ENCODE measurements at places on chromosomes 12 and 14.
A peak's percentile ranks its signal among the peaks of the same experiment; 100 is the strongest.

- no peak for DNase-seq
Measured at GRCh38 chr12:79063258-79063657, 198.7 kb downstream of the SYT1 start.

DNA sequence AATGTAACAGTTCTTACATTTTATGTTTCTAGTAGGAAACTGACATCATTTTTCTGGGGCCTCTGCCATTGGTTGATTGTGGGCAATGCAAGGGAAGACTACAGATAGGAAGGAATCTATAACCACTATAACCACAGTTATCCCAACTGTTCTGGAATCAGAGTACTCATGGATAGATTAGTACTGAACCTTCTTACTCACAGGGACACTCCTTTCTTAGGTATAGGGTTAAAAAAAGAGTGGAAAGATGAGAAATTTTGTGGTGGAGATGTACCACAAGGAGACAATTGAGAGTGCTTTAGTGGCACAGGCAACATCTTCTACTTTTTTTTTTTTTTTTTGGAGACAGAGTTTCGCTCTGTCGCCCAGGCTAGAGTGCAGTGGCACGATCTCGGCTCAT lies 21.0 kb downstream of the TMEM116 start:
- no peak for DNase-seq

DNA sequence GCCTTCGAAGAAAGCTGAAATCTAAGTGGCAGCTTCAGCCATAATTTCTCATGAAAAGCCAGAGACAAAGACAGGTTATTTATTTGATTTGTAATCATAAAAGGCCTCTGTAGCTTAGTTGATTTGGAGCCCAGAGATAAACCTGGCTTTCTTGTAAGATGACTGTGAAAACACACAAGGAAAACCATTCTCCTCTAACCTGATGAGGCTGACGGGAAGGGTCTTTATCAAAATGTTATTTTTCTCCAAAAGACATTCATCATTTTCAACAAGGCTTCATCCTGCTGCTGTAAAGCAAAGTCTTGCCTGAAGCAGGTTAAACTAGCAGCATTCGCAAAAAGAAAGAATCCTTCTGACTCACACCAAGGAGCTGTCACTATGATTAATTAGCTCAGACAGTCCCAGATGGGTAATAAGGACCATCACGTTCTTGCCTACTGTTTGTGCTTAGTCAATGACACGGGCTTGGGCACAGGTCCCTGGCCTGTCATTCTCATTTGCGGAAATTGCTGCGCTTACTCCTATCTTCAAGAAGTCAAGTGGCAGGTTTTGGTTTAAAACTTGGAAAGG lies 286.6 kb downstream of the C12orf75 start:
- no peak for DNase-seq

- DNase-seq: no peak
Measured at GRCh38 chr12:109288571-109288970, 20.5 kb downstream of the FOXN4 start.

- DNase-seq: no peak
Measured at GRCh38 chr12:120047072-120047471, 58.0 kb downstream of the BICDL1 start.

DNA sequence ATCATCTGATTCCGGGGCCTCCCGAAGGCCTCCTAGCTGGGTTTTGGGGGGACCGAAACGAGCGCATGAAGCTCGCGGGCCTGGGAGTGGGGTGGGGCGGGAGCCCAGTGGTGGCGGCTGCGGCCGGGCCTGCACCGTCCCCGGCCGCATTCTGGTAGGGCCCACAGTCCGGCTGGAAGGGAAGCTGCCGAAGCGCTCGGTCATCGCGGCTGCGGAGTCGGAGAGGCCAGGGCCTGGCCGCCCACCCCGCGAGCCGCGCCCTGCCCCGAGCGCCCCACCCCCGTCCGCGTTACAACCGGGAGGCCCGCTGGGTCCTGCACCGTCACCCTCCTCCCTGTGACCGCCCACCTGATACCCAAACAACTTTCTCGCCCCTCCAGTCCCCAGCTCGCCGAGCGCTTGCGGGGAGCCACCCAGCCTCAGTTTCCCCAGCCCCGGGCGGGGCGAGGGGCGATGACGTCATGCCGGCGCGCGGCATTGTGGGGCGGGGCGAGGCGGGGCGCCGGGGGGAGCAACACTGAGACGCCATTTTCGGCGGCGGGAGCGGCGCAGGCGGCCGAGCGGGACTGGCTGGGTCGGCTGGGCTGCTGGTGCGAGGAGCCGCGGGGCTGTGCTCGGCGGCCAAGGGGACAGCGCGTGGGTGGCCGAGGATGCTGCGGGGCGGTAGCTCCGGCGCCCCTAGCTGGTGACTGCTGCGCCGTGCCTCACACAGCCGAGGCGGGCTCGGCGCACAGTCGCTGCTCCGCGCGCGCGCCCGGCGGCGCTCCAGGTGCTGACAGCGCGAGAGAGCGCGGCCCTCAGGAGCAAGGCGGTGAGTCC lies at the start of gene KLC1:
Gene KLC1 (plus strand): TSS at position 528 of the 819 bp plus-strand sequence. CDS start 25,354 bp downstream, outside the sequence.
- no peak for DNase-seq

GRCh38 chr12:130342842-130343241 lies 5.2 kb downstream of the PIWIL1 start:
- DNase-seq: no peak

- DNase-seq: no peak
Measured at GRCh38 chr14:35539969-35540368, 6.0 kb downstream of the INSM2 start.

DNA sequence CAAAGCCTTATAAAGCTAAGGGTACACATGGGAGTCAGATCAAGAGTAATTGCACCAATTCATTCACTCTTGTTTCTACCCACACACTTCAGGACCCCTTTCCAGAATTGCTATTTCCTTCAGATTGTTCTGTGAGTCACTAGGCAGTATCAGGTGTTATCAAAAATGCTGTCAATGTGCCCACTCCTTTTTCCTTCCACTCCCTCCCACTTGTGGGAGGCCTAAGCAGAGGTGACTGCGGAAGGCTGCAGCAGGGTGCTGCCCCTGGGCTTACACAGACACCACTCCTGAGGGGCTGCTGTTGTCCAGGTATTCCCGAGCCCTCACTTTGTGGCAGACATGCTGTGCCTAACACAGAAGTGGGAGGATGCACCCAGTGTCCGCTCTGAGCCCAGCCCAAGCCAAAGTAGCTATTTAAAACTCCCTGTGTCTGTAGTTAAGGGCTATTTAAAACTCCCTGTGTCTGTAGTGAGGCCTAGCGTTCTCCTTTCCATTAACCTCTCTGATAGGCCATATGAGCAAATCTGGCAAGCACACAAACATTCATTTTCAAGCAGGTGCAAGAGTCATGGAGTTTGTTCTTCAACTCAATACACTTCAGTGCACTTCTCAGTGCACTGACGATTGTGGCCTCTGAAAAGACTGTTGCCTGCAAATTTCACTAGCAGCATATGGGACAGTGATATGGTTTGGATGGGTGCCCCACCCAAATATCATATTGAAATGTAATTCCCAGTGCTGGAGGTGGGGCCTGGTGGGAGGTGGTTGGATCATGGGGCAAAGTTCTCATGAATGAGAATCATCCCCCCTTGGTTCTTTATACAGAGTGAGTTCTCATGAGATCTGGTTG lies 117.8 kb downstream of the PHLDA1 start:
- no peak for DNase-seq

DNA sequence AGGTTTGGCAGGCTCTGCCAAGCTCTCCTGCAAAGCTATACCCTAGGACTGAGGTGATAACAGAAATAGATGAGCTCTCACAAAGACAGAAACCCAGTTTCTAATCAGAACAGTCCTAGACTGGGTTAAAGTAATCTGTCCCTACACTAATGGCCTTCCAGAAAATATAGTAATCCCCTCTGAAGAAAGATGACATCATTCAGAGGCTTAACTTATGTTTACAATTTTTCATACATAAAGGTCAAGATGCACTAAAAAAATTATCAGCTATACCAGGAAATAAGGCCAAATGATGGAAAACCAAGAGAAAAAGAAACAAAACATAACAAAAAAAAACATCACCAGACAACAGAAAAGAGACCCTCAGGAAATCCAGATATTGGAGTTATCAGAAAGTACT lies 4.9 kb upstream of the WASHC4 start:
- no peak for DNase-seq

GRCh38 chr12:101743724-101744472 lies 4.6 kb upstream of the SYCP3 start:
- DNase-seq: no peak

DNA sequence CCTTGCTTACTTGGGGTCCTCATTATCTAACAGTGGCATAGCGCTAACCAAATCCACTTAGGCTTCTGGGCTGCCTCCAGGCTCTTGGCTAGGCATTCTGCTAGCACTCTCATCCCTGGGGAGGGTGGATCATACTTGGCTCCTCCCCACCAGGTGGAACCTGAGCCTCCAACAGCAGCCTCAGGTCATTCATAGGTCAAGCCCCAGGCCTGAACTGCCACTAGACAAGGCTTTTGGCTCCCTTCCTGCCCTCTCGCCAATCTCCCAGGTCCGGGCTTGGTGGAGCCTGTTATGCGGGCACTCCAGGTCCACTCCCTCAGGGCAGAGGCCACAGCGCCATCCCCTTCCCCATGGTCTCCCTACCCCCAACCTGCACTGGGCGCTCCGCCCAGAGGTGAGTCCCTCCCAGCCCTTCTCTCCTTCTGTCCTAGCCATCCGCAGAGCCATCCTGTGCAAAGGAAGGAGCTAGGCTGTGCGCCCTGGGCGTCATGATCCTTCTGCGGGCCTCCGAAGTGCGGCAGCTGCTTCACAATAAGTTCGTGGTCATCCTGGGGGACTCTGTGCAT lies 154.9 kb upstream of the AMIGO2 start:
- DNase-seq: no peak

GRCh38 chr12:48813465-48814261 lies 4.6 kb upstream of the CACNB3 start:
- no peak for DNase-seq

GRCh38 chr14:103867523-103867953 lies 20.2 kb upstream of the PPP1R13B start:
- DNase-seq: no peak

DNA sequence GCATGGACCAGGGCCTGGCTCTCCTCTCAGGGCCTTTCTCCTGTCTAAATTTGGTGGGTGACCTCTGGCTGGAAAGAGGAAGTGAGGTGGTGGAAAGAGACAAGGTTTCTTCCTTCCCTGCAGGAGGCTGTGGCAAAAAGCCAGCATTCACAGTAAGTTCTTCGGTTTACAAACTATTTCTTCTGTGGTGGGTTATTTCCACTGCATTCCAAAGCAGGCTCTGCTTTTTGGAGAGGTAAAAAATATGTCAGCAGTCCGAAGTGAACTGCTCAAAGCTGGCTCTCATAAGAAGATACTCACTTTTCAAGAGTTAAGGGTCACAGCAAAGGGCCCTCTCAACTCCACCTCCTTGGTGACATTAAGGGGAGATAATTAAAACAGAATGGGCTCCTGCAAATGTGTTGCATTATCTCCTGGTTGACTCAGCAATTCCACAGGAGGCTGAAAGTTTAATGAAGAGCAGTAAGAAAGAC lies 48.9 kb upstream of the POC1B start:
- no peak for DNase-seq

DNA sequence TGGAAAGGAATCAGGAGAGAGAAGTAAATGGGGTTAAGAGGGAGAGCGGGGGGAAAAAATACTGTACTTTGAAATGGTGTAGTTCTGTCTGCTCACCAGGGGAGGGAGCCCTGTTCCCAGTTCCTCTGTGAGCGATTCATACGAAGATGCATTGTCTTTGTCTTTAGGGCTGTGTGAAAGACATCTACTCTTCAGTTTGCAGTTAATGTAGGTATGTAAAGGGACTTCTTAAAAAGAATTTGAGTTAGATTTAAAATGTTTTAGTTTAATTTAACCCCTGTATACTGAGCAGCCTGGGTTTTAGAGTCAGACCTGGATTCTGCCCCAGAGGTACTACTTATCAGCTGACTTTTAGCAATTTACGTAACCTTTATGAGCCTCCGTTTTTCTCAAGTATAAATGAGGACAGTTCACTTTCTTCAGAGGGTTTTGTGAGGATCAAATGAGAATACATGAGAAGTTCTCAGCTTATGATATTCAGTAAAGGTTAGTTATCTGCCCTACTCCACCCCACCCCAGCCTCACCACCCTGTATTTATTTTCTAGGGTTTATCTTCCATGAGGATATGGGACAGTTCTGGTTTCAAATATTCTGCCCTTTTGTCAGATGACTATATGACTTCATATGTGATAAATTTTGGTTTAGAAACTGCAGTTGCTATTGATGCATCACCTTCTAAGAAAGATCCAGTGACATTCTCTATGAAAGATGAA lies 82.5 kb upstream of the EVL start:
- no peak for DNase-seq

GRCh38 chr12:1281683-1282366 lies 290.8 kb downstream of the ERC1 start:
- DNase-seq: no peak

DNA sequence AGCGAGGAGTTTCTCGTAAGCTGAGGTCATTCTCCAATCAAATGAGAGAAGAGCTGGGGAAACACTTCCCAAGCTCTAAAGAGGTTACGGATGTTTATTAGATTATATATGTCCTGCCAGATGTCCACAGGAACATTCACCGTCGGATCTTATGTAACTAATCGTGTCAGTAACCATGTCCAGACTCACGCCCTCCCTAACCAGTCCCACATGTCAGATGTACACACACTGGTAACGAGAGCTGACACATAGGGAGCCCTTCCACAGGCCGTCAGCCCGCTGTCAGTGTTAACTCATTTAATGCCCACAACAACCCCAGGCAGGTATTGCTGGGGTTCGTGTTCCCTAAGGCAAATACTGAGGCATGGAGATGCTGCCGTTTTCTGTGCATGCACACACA lies 223.7 kb upstream of the RTL1 start:
- DNase-seq: peak; percentile 58

DNA sequence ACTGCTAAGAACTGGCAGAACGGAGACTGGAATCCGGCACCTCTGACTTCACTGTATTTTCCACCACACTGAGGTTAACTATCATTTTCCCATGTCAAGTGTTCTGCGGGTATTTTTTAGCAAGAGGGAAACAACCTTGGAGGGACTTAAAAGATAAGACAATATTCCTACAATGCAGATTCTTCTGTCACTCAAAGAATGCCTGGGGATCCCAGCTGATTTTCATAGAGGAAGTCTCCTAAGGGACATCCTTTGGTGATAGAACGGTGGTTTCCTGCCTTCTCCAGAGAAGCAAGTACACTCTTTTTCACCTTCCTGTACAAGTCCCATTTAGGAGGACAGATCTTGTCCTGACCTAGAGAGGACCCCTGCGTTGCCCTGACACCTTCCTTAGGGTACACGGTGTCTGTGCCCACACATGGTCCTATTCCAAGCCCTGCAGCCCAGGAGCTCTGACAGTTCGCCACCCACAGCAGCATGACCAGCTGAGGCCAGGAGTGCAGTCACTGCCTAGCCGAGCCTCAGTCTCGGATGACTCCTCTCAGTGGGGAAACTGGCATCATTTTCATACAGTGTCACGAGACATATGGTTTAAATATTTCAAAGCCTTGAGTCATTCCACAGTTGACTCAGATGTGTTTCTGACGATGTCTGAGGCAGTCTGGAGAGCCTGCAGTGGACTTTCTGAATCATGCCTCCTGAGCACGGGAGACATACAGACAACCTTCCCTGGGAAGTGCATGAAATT lies 181.3 kb upstream of the FKBP4 start:
- peak; percentile 89 for DNase-seq

GRCh38 chr12:4015225-4016091 lies 142.3 kb upstream of the PARP11 start:
- DNase-seq: no peak

- no peak for DNase-seq
Measured at GRCh38 chr12:85155791-85156190, 119.6 kb downstream of the LRRIQ1 start.
